ENCODE measurements at places on chromosomes 16 and 17. TPM values are rescaled to one million over a fixed set of nuclear protein-coding genes. Genes with fewer than 3 reads are reported as not detected.

The AATK gene
- 0.94 TPM for total RNA-seq

The TBC1D3G gene
- not detected for total RNA-seq

The RND2 gene
- 0.35 TPM for total RNA-seq

DNA sequence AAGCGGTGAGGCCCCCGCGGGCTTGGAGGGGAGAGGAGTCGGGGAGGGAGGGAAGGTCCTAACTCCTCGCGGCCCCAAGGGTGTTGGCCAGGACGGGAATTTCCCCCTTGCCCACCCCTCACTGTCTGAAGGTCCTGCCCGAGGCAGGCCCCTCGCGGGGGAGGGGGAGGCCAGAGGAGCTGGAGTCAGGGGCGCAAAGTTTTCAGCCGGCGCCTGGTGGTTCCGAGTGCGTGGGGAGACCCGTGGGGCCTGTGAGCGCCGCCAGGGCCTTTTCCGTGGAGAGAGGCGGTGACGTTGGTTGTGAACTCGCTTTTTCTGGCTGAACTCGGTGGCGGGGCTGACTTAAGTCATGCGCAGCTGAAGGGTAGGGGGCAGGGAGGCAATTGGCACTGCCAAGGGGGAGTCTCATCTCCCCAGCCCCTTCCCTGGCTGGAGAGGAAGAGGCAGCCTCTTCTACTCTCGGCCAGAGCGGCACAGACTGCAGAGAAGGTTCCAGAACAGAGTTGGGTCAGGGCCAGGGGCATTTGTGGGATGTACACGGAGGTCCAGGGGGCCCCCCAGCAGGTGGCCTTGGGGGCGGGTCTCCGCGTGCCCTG lies 1.5 kb downstream of the CACNA1H start:
- no peak for DNase-seq

DNA sequence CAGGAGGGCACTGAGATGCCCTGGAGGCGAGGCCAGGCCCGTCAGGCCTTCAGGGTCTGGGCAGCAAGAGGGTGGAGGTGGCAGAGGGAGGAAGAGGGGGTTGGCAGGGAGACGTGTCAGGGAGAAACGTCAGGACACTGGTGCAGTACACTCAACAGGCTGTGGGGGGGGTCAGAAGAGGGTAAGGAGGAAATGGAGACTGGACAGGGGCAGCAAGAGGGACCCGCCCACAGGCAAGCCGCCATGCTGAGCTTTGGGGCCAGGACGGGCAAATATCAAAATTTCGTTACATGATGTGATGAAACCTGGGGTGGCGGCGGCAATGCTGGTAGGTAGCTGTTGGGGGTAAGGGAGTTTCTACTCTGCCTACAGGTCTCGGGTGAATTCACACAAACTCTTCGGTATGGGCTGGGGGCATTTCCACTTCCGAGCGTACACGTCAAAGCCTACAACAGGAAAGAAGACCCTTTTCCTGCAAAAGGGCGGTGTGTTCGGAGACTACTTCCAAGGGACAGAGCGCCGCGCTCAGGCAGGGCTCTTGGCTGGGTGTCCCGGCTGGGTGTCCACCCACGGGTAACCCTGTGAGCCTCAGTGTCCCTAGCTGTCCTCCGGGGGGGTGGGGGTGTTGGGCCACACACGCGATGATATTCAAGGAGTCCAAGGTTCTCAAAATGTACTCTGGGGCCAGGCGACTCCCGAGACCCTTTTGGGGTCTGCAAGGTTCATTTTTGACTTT lies 43.3 kb upstream of the ATP2A3 start:
- DNase-seq, result no peak

DNA sequence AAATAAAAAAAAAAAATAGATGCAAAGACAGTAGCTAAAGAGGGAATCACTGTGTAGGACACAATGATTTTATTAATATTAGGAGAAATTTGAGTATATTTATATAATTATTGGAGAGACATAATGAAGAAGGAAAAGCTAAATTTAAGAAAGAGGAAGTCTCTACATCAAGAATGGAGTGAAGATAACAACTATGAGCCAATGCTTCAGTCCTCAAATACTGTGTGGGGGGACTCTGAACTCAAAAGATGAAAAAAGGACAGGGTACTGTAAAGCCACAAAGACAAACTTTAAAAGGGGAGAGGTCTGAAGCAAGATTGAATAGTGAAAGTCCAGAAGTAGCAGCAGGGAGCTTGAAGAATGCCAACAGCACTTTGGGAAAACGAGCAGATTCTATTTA lies 44.7 kb downstream of the SKAP1 start:
- DNase-seq, result no peak

DNA sequence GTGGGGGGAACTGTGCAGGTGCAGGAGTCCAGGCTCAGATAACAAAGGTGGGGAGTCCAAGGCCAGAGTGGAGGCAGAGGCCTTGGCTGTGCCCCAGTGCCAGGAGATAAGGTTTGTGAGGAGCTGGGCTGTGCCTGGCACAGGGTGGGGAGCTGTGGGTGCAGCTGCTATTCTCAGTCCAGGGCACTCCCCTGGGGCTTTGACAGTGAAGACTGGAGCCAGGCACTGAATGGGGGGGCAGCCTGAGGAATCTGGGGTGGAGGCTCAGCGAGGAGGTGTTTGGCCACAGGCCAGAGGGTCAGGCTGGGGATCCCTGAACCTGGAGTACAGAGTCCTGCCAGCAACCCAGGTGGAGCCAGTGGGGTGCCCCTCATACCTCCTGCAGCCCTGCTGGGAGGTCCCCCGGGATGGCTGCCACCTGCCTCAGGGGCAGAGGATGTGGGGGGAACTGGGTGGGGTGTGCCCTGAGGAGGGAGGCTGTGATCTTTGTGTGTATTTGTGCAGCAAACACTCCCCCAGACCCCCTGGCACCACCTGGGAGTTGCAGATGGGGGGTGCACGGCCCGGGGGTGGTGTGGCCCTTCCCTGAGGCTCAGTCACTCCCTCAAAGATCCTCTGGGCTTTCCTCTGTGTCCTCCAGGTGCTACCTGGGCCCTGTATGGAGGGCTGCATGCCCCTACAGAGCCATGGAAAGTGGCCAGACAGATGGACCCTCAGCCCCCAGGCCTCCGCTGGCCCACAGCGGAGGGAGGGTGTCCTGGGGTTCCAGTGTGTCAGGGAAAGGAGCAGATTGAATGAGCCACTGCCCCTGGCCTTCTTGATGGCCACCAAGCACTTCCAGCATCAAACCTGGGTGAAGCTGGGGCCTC lies 44.5 kb upstream of the SMPD3 start:
- no peak for DNase-seq

DNA sequence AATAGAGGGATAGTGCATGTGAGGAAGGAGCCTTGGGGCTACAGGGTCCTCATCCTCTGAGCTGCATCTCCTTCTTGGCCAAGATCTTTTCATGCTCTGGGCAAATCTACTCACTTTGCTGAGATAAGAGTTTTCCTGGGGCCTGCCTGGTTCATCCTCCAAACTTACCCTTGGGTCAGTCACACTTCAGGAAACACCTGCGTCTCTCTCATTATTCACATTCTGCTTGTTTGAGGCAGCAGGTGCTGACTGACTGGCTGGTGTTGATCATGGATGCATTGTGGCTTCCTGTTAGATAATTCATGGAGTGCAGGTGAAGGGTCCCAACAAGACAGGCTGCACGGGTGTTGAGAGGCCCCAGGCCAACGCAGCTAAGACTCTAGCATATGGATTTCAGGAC lies 162.6 kb downstream of the SALL1 start:
- no peak for DNase-seq

GRCh38 chr16:10554569-10554968 lies 25.8 kb downstream of the EMP2 start:
- no peak for DNase-seq

DNA sequence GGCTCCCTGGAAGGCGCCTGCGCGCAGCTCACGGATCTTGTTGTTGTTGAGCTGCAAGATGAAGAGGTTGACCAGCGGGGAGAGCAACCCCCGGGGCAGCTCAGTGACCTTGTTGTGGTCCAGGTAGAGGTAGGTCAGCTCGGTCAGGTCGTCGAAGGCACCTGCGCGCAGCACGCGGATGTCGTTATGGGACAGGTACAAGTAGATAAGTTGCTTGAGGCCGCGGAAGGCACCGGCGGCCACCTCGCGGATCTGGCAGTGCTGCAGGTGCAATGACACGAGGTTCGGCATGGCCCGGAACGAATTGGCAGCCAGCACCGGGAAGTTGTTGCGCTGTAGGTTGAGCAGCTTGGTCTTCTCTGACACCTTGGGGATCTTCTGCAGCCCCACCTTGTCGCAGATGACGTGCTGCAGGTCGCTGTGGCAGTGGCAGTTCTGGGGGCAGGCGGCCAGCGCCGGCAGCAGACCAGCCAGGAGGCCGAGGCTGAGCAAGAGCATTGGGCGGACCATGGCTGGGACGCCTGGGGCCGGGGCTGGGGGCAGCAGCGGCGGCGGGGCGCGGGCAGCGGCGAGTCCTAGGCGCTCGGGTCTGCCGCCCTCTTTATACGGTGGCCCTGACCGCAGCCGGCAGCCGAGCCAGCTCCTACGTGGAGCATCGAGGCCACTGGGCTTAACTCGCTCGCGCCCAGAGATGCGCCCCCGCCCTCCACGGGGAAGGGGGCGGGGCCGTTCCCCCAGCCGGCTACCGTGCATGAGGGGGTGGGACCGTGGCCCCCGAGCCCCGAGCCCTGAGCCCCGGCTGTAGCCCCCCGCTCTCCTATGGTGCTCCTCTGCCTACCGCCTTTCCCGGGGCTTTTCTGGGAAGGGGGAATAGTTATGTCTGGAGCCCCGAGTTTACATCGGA lies at the start of gene CHAD:
Gene CHAD, minus strand, starts transcription at position 577 of the 904 bp plus-strand sequence. Its CDS starts 67 bp downstream, at position 510.
- no peak for DNase-seq

GRCh38 chr17:61799812-61800484 lies 63.4 kb downstream of the BRIP1 start:
- no peak for DNase-seq

DNA sequence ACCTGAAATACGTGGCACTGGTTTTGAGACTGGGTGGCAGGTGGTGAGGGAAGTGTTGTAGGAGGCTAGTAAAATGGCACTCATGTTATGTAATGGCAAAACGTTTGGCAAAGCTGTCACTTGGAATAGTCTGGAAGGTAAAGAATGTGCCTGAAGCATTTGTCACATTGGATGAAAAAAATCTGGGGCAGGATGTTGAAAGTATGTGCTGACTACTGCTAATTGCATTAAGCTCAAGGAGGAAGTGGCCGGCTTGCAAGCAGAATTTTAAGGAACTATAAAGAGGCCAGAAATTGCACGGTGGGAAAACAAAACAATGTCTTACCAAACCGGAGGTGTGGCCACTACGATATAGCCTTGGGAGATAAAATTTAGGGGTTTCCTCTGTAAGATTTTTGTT lies 26.6 kb upstream of the NLRP1 start:
- no peak for DNase-seq

GRCh38 chr17:15121426-15121825 lies 143.7 kb downstream of the PMP22 start:
- no peak for DNase-seq

GRCh38 chr16:23835390-23836077 lies at the start of gene PRKCB:
Gene PRKCB, plus strand, starts transcription at chr16:23835983.
- no peak for DNase-seq

DNA sequence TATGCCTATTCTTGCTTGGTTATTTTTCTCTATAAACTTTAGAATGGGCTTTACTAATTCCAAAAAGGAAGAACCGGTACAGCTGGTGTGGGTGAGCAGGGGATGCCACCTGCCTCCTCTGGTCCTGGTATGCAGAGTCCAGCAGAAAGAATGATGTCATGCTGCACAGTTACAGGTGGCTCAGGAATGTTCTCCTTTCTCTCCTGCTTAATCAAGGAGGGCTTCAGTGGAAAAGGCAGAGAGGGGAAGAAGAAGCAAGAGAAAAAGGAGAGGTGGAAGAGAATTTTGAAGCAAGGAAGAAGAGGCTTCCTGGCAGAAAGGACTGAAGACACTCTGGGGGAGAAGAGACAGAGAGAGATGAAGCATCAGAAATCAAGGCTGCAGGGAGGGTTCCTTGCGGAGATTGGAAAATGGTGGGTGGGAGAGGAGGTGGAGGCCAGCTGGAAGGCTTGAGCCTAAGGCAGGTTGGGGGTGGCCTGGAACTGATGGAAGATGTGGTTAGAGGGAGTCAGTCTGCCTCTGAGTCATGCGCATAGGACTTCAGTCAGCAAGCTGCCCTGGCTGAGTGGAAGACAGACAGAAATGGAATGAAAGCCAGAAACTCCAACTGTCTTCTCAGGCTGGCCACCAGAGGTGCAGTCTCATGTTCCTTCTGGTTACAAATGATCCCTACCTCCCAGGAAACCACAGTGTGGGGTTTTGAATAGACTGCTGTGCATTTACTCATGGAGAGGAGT lies 64.6 kb upstream of the CRHR1 start:
- DNase-seq, result peak; percentile 88

DNA sequence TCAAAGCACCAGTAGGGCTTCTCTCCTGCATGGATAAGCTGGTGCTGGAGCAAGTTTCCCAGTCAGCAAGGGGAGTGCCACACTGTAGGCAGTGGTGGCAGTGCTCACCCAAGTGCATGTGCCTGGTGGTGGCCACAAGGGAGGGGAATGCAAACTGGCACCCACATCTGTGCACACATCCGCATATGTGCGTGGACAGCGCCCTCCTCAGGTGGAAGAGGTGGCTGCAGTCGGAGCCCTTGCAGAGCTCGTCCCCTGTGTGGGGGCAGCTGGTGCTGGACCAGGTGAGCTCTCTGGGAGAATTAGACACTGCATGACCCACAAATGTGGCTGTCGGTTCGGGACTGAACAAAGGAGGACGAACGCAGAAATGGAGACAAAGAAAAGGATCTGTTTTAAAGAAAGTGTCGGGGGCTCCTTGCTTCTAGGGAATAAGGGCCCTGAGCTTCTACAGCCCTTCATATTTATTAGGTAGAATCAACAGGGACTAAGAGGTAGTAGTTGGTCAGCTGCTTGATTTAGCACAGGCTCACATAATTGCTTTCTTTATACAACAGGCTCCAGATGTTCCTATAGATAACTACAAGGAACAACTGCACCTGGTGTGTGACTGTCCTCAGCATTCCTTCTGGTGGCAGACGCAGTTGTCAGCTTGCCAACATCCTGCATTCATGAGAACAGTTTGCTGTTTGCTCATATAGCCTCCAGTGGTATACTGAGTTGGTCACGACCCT lies 5.3 kb upstream of the ZNF689 start:
- no peak for DNase-seq

DNA sequence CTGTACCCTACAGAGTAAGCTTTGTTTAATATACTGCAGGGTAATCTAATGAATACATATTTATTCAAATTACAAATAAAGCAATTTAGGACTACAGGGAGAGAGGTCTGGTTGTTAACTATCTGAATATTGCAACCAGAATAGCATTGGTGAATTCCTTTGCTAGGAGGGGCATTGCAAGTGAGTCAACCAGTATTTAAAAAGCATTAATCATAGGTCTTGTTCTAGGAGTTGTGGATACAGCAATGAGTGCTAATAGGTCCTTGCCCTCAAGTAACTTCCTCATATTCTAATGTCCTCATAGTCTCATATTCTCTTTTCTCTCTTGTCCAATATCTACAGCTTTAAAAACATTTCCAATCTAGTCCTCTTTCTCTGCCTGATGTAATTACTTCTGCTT lies 531.4 kb downstream of the CDH11 start:
- peak; percentile 81 for DNase-seq
